ENCODE measurements at places on chromosomes 7 and 10. TPM values are rescaled to one million over a fixed set of nuclear protein-coding genes. Genes with fewer than 3 reads are reported as not detected.

The PAX4 gene
- total RNA-seq = not detected

The HOXA4 gene
- total RNA-seq = not detected

The SMIM30 gene
- total RNA-seq = 115 TPM

The SFTPD gene
- 1.1 TPM for total RNA-seq

The RADIL gene
- total RNA-seq = 61.2 TPM

The OR2A42 gene
- total RNA-seq = not detected

The HOGA1 gene
- 3.8 TPM for total RNA-seq

The SEM1 gene
- total RNA-seq = 24.0 TPM

The TWIST1 gene
- 43.5 TPM for total RNA-seq

The MCU gene
- total RNA-seq = 14.9 TPM

The NUTM2D gene
- 10.5 TPM for total RNA-seq

The TRIM50 gene
- total RNA-seq = not detected

The ASIC3 gene
- total RNA-seq = 9.8 TPM

The NYAP1 gene
- 9.0 TPM for total RNA-seq

The NODAL gene
- total RNA-seq = 0.25 TPM

The AUTS2 gene
- 45.5 TPM for total RNA-seq

The ITGB8 gene
- 1.3 TPM for total RNA-seq

The CUBN gene
- total RNA-seq = 1.7 TPM

The IL6 gene
- not detected for total RNA-seq

The HMX2 gene
- total RNA-seq = not detected

The EXOC4 gene
- 29.4 TPM for total RNA-seq

The CALHM1 gene
- total RNA-seq = not detected

The ACTL6B gene
- not detected for total RNA-seq

The ZNF722 gene
- total RNA-seq = not detected

All from cardiac muscle cell (in vitro differentiated cells and primary cell).